ENCODE measurements at places on chromosomes 5 and 9. TPM values are rescaled to one million over a fixed set of nuclear protein-coding genes. Genes with fewer than 3 reads are reported as not detected.

DNA sequence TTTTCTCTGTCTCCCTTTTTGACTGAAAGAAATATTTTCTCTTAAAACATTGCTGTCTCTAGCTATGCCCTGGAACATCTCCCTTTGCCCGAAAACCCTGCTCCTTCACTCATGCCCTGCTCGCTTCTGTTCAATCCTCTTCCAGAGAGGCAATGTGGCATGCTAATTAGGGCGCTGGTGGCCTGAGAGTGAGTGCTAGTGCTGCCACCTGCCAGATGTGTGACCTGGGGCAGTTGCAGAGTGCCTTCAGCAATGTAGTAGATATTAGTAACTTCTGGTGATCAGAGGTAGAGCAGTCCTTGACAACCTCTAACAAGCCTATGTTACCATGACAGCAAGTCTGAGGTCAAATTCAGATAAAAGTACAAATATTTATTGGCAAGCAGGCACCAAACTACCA is 119.5 kb upstream of the OSMR start:
- H3K4me1 ChIP-seq: peaks cover 11% of the 10 kb centered on the region
- H3K27ac ChIP-seq: no peak overlapping the region
- DNase-seq: no peak
- no peaks in the 10 kb centered on the region for H3K36me3 ChIP-seq
- no peak overlapping the region for H3K4me3 ChIP-seq

Gene AQP3
- 4.6 TPM for total RNA-seq

DNA sequence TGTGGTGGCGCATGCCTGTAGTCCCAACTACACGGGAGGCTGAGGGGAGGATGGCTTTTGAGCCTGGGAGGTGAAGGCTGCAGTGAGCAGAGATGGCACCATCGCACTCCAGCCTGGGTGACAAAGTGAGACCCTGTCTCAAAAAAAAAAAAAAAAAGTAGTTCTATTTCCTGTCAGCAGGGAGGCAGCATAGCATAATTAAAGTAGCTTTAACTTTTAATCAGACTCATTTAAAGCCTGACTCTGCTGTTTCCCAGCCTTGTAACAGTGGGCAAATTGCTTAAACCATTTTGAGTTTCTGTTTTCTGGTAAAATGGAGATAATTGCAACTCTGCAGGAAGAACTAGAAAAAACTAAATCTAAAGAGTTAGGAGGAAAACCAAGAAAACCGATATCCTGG is 31.2 kb downstream of the CNOT6 start:
- H3K27ac ChIP-seq: no peak overlapping the region
- no peak overlapping the region for H3K4me3 ChIP-seq
- H3K27me3 ChIP-seq: no peaks in the 10 kb centered on the region
- no peak for DNase-seq
- no peaks in the 10 kb centered on the region for H3K4me1 ChIP-seq

DNA sequence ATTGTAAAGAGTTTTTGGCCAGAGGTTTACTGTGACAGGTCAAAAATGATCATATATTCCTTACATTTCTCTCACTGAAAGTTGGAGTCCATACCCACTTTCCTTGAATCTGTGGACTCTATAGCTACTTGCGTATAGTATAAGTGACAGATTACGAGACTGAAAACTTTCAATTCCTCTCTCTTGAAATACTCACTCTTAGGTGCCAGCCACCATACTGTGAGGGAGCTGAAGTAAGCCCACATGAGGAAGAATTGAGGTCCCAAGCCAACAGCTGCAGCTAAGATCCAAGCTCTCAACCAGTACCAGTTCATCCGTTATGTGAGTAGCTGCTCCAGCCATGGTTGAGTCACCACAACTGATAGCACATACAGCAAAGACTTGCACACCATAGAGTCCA is 128.1 kb upstream of the FAM174A start:
- H3K4me1 ChIP-seq: no peaks in the 10 kb centered on the region
- DNase-seq: no peak
- no peak overlapping the region for H3K4me3 ChIP-seq
- no peaks in the 10 kb centered on the region for H3K27me3 ChIP-seq
- H3K27ac ChIP-seq: no peak overlapping the region

DNA sequence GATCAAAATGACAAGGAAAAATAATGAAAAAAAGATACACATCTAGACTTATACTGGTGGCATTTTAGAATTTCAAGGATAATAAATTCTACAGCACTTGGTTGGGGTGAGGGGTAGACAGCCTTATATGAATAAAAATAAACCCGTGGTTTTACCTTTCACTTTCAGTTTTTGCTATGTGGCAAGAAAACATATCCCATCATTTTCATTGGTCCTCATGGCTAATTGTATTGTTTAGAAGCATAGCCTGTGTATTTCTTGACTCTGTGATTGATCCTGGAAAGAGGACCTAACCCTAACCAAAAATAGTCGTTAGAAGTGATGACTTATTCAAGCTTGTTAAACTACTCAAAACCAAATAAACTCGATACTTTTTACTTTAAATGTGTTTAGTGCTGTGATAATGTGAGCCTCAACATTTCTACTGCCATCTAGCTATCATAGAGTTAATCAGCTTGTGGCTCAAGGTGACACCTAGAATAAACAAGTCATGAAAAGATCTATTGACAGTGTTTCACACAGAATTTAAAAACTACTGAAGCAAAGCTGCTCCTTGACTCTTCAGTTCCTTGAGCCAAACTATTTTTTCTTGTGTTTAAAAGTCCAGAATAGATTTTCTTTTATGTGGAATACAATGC is 153.3 kb upstream of the IZUMO3 start:
- no peak for DNase-seq
- no peak overlapping the region for H3K27ac ChIP-seq
- no peak overlapping the region for H3K4me3 ChIP-seq
- no peaks in the 10 kb centered on the region for H3K27me3 ChIP-seq
- no peaks in the 10 kb centered on the region for H3K36me3 ChIP-seq

DNA sequence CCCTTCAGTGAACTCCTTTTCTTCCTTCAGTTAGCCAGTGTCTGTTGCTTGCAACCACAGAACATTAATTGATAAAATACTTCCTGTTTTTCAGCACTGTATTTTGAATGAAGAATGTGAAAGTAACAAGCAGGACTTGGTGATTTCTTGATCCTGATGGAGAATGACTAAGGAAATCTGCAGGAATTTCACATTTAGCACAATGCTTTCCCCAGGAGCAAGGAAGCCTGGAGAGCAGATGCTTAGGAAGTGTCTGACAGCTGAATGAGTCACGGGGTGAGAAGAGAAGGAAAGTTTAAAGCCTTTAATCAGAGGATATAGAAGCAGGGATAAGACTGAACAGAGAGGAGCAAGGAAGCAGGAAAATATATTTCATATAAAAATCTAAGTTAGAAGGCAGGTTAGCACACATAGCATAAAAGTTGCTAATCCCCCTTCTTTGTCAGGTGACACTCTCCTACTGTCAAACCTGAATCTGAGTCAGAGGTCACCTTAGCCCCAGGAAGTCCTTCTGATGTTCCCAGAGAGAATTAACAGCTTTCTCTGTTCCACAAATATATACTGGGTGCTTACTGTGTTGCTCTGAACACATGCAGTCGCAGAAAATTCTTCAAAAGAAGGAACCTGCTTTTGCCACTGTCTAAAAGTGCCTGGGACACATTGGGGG is 59.7 kb downstream of the GNA14 start:
- peaks cover 16% of the 10 kb centered on the region for H3K4me1 ChIP-seq
- peak; percentile 90 for DNase-seq
- H3K4me3 ChIP-seq: peak overlapping the region; percentile 28
- no peaks in the 10 kb centered on the region for H3K36me3 ChIP-seq

DNA sequence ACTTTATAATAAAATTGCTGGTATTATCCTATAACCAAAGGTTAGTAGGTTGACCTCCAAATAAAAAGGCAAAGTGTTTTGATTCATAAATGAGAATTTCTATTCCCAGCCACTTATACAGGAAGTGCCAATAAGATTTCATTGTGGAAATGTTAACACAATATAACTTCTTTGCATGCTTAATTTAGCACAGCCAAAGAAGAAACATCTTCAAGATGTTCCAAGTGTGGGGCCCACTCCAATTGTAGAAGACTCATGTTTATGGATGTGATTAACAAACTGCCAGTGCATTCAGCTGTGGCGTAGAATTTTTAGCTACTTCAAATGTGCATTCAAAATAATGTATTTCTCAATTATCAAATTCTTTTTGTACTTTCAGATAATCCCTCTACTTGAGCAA is 402.3 kb downstream of the DEPDC1B start:
- H3K36me3 ChIP-seq: no peaks in the 10 kb centered on the region
- H3K27me3 ChIP-seq: no peaks in the 10 kb centered on the region
- H3K4me1 ChIP-seq: no peaks in the 10 kb centered on the region
- no peak overlapping the region for H3K27ac ChIP-seq
- no peak for DNase-seq
